ENCODE measurements at places on chromosomes 11 and 22.

DNA sequence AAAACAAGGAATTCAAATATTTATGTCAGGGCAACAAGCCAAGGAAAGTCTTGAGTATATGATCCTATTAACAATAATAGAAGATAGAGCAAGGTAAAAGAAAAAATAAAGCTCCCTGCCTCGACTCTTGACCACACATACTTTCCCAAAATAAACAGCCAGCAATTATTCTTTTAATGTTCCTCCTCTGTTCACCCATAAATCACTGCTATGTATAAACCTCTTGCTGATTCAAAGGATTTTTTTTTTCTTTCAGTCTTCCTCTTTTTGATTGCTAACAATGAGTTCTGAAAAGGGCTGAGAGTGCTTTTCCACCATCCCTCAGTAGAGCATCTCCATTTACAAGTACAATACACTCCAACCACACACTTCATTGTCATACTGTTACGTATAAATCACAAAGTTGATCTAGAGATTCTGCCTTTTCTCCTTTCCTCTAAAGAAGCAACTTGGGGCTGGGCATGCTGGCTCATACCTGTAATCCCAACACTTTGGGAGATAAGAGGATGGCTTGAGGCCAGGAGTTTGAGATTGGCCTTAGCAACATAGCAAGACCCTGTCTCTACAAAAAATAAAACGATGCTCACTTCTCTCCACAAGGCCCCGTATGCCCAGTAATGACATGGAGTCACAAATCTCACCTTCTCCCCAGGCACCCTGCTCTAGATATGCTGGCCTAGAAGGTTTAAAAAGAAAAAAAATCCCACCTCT is 24.0 kb downstream of the RAB30 start:
- peak; percentile 29 for DNase-seq

DNA sequence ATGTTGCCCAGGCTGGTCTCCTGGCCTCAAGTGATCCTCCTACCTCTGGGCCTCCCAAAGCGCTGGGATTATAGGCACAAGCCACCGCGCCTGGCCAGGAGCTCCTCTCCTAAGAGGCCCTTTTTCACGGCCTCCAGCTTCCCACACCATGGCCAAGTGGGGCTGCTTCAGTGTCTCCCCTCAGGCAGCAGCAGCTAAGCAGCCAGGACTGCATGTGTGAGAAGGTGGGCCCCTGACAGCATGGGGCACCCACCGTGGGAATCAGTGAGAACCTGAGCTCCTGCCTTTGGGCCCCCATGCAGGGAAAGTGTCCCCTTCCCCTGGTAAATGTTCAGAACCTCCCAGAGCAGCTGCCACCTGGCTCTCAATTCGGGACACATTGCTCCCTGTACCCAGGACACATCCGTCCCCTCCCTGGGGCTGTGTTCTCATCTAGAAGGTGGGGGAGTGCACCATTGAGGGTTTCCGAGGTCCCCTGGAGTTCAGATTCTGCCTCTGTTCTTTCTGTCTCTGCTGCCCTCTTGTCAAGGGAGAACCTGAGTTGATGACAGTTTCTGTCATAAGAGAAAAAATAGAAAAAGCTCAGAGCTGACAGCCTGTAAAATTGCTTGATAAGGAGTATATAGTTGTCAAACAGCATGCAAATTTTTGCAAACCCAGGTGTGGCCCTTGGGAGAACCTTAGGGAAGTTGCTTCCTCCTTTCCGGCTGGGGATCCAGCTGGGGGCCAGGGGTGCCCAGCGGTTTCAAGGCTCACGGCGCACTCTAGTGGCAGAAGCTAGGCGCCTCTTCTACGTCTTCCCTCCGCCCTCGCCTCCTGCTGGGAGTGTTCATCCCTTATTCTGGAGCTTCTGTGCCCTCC is 29.7 kb downstream of the FAM83F start:
- peak; percentile 73 for DNase-seq

- DNase-seq = peak; percentile 23
Observed at GRCh38 chr11:10181811-10182210, 112.2 kb downstream of the SBF2 start.

DNA sequence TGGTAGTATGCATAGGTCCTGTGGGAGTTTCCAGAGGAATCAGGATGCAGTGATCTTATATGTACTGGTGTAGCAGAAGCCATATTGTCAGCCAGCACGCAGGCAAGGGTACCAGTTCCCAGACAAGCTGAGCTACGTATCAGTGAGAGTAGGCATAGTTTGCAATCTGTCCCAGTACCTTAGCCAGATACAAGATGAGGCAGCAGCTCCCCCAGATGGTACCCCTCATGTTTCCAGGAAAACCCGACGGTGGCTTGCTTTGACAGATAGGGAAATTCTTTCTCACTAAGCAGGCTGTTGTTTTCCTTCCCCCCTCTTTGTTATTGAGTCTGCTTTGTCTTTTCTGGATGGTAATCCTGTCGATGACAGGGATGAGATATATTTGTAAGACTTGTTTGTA is 109.7 kb upstream of the RRM1 start:
- DNase-seq = no peak

GRCh38 chr11:57601297-57601696 is 3.8 kb downstream of the SERPING1 start:
- no peak for DNase-seq

DNA sequence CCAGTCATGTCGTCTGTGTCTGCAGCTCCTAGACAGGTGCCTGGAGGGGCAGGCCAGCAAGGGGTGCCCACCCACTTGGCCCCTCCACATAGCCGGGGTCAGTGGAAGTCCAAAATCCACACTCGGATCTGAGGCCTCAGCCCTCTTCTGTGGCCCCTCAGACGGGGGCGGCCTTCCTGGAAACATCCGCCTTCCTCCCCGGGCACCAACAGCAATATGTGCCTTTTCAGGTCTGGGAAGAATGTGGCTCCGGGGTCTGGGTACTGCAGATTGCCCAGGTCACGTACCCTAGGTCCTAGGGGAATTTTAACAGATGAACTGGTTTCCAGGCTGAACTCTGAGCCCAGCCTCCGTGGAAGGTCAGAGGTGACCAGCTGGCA is 208.6 kb downstream of the CTTN start:
- no peak for DNase-seq

- DNase-seq = no peak
Observed at GRCh38 chr22:30890686-30891442, 77.7 kb downstream of the MORC2 start.

GRCh38 chr11:67262731-67263675 is 3.3 kb upstream of the GRK2 start:
- DNase-seq = peak; percentile 75

DNA sequence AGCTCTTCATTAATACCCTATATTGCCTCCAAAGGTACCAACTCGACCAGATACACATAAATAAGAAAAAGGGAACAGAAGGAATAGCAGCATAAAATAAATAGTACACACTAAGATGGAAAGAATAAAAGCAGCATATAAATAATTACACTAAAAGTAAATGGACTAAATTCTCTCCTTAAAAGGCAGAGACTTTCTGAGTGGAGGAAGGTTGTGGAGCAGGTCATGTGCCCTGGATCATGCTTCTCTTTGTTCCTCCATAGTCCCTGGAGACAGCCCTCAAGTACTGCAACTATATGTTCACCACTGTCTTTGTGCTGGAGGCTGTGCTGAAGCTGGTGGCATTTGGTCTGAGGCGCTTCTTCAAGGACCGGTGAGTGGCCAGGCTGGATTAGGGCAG is 101.4 kb downstream of the CACNA1I start:
- no peak for DNase-seq

DNA sequence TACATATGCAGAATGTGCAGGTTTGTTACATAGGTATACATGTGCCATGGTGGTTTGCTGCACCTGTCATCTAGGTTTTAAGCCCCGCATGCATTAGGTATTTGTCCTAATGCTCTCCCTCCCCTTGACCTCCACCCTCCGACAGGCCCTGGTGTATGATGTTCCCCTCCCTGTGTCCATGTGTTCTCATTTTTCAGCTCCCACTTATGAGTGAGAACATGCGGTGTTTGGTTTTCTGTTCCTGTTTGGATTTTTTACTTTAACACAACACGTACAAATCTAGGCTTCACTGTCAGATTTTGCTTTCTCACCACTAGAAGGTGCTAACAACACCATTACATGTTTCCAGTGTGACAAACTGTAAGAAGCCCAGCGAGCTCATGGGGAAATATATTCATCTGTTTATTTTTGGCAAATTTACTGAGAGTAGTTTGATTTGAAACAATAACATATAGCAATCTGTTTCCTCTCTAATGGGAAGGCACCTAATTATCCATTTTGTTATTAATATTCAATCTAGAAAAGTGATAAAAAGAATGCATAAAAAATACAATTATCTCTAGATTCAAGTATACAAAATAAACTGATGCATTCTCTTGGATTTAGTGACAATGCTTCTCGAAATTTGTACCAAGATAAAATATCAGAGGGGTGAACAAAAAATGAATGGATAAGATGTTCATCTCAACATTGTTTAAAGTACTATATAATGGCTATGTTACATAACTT is 23.2 kb upstream of the BIRC3 start:
- no peak for DNase-seq

DNA sequence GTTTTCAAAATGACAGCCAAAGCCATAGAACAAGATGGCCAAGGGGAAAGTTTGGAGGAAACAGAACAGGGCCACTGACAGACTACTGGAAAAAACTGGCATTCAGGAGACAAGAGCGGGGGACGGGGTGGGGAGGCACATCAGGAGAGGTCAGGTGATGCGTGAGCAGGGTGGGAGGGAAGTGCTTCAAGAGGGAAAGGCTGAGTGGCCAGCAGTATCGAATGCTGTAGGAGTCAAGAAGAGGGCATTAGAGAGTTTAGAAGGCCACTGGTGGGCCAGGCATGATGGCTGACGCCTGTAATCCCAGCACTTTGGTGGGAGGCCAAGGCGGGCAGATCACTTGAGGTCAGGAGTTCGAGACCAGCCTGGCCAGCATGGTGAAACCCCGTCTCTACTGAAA is 8.2 kb downstream of the GTPBP1 start:
- DNase-seq = peak; percentile 7

DNA sequence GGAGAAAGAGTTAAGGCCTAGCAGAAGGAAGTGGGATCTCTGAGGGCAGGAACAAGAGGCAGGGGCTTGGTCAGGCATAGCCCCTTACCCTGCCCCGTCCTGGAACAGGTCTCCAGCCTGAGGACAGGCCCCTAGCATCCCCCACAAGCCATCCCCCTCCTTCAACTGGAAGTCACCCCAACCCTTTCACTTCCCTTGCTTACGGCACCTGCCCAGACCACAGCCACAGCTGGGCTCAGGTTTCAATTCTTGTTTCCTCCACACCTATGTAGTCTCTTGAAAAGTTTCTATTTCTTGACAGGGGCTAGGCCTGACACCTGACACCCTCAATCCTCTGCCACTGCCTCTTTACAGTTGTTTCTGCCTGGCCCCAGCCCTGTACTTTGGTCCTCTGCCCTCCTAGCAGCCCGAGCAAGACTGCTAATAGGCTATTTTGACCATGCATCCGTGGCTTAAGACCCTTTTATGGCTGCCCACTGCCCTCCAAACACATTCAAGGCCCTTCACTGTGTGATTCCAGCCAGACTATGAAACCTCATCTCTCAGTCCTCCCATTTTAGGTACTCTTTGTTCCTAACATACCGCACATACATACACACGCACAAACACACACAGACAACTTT is 10.9 kb upstream of the FCHSD2 start:
- no peak for DNase-seq

Measured in HAP-1 (cell line).